Inflammatory macrophage treated with lipopolysaccharide for 4 hours (primary cell): ENCODE measurements at places on chromosomes 11 and 22.

- DNase-seq: no peak
Measured at GRCh38 chr22:47548953-47549740, 786.7 kb downstream of the TBC1D22A start.

GRCh38 chr11:120571476-120571875 is 59.9 kb downstream of the GRIK4 start:
- DNase-seq: no peak

DNA sequence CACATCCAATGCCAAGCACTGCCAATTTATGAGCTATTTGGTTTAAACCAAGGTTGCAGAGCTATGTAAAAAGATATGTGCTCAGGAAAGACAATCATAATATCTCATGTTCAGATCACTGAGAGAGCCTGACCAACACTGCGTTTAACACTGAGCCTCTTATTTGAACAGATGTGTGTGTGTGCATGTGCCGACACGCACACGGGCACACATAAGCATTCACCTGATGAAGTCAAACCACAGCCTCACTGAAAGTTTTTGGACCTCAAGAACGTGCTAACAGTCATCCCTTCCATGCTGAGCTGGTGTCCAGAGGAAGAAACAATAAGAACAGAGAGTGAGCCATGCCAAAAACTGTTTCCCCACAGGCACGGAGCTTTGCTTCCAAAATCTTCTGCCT is 23.4 kb downstream of the HPS4 start:
- no peak for DNase-seq

DNA sequence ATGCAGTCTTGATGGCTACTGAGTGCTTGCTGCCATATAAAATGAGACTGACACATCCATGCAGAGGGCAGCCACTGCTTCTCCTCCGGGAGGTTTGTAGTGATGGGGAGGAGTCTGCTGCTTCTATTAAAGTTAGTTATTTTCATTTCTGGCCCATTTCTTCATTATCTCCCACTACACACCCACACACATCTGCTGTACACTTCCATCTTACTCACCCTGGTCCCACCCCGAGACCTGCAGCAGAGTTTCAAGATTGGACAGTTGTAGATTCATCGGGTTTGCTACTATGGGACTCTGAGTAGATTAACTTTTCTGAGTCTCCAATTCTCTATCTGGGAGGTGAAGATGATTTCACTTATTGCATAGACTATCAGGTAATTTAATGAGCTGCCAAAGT is 176.2 kb upstream of the SNX19 start:
- DNase-seq: no peak

- no peak for DNase-seq
Measured at GRCh38 chr22:46171940-46172339, 21.6 kb downstream of the PPARA start.

- DNase-seq: no peak
Measured at GRCh38 chr22:37014415-37014806, 4.8 kb downstream of the TST start.

- no peak for DNase-seq
Measured at GRCh38 chr22:50483977-50484853, 2.4 kb upstream of the MIOX start.

GRCh38 chr11:47161890-47162289 is 14.8 kb downstream of the ARFGAP2 start:
- no peak for DNase-seq

DNA sequence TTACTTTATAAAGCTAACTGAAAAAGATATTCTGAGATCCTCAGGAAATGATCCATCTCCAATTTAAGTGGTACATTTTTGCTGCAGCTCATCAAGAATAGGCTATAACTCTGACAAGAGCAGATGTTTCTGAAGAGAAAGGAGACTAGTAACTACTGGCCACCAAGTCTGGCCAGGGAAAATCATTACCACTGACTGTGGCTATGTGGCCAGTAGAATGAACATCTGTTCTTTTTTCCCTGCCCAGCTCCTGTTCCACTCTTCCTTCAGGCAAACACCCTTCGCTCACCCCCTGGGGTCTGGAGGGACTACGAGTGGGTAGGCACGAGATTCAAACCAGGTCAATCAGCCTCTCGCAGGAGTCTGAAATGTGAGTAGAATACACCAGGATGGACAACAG is 23.9 kb downstream of the TMEM123 start:
- no peak for DNase-seq
